ENCODE measurements at places on chromosomes 4 and X.

DNA sequence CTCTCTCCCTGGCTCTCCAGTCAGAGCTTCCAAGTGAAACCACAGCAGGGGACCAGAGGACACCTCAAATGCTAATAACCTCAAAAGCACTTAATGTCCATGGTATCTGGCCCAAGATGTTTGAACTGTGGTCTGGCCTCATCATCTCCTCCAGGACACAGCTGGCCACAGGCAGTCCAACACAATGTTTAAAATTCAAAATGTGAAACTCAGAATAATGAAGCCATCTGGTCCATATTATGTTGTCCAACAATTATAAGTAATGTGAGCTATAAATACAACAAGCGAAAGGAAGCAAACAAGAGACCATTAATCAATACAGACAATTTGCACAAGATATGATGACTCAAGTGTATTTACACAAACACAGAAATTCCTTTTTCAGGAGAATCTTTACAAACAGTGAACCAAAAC lies 90.7 kb upstream of the S100G start:
- no peak for DNase-seq

GRCh38 chrX:150158554-150159332 lies 204.4 kb upstream of the MAMLD1 start:
- no peak for DNase-seq

- DNase-seq, result peak; percentile 84
Measured at GRCh38 chrX:1391370-1391706, 575 bp downstream of the SLC25A6 start.

DNA sequence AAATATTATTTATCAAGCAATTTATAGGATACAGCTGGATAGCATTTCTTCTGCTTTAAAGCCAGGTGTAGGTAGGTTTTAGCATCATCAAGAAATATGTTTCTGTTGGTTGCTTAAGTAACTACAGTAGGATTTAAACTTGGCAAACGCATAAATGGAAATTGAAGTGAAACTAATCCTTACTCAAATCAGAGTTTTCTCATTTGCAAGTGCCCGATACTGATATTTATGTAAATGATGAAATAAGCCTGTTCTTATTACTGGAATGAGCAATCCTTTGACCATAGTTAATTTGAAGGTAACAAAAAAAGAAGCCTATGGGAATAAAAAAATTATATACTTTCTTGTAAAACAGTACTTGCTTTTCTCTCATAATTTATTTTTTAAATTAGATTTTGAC lies 23.2 kb upstream of the PIGA start:
- DNase-seq, result no peak

GRCh38 chr4:24497221-24497620 lies 87.1 kb downstream of the DHX15 start:
- no peak for DNase-seq

GRCh38 chr4:183171484-183172267 lies 72.6 kb downstream of the WWC2 start:
- DNase-seq, result no peak

- DNase-seq, result no peak
Measured at GRCh38 chr4:108048157-108048556, 58.5 kb downstream of the HADH start.

DNA sequence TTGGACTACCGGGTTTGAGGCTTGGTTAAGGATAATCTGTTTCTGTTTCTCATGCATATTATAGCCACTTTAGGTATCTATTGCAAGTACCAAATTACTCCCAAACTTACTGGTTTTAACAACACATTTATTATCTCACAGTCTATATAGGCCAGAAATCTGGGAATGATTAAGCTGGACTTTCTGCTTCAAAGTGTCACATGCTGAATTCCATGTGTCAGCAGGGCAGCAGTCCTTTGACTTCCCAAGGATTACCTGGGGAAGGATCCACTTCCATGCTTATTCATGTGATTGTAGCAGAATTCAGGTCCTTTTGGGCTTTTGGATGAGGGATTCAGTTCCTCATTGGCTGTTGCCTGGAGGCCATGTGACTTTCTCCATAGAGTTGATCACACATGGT lies 349.0 kb upstream of the TRAM1L1 start:
- DNase-seq, result no peak

GRCh38 chr4:14518136-14518535 lies 484.1 kb upstream of the CPEB2 start:
- DNase-seq, result no peak
